CD4-positive, alpha-beta memory T cell (primary cell): ENCODE measurements at places on chromosomes 16 and 17. TPM values are rescaled to one million over a fixed set of nuclear protein-coding genes. Genes with fewer than 3 reads are reported as not detected.

GRCh38 chr17:34171245-34171818 is 83.8 kb upstream of the CCL2 start:
- H3K4me1 ChIP-seq = no peaks in the 10 kb centered on the region
- peak; percentile 22 for DNase-seq
- H3K27ac ChIP-seq = no peak overlapping the region
- no peak overlapping the region for H3K4me3 ChIP-seq
- H3K36me3 ChIP-seq = no peaks in the 10 kb centered on the region
- H3K27me3 ChIP-seq = no peaks in the 10 kb centered on the region

GRCh38 chr17:76547183-76547641 is 7.4 kb downstream of the PRCD start:
- H3K27me3 ChIP-seq = no peaks in the 10 kb centered on the region
- H3K4me1 ChIP-seq = peaks cover 7% of the 10 kb centered on the region
- no peak overlapping the region for H3K4me3 ChIP-seq
- no peak overlapping the region for H3K27ac ChIP-seq
- H3K36me3 ChIP-seq = no peaks in the 10 kb centered on the region

DNA sequence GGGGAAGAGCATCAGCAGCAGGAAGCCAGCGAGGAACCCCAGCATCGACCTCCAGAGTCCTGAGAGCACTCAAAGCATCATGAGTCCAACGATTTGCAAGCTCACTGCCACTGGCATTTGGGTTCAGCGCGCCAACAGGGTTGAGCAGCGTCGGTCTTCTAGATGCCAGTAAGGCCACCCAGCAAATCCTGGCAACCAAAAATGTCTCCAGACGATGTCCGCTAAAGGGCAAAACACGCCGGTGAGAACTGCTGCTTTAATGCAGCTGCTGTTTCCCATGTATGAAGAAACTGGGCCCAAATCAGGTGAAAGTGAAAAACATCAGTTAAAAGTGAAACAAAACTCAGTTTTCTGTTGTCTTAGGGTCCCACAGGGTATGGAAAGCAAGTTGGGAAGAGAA is 70.2 kb downstream of the ANKRD11 start:
- H3K27me3 ChIP-seq = no peaks in the 10 kb centered on the region
- H3K36me3 ChIP-seq = peaks cover 21% of the 10 kb centered on the region
- peaks cover 86% of the 10 kb centered on the region for H3K4me1 ChIP-seq
- H3K27ac ChIP-seq = no peak overlapping the region
- DNase-seq = no peak
- H3K4me3 ChIP-seq = no peak overlapping the region

GRCh38 chr17:5272322-5272721 is 9.8 kb upstream of the RABEP1 start:
- H3K4me1 ChIP-seq = no peaks in the 10 kb centered on the region
- H3K27ac ChIP-seq = no peak overlapping the region
- no peaks in the 10 kb centered on the region for H3K27me3 ChIP-seq
- H3K36me3 ChIP-seq = no peaks in the 10 kb centered on the region
- H3K4me3 ChIP-seq = no peak overlapping the region

GRCh38 chr17:21140911-21141310 is 14.1 kb downstream of the DHRS7B start:
- H3K27ac ChIP-seq = no peak overlapping the region
- H3K27me3 ChIP-seq = no peaks in the 10 kb centered on the region
- no peaks in the 10 kb centered on the region for H3K4me1 ChIP-seq
- no peak overlapping the region for H3K4me3 ChIP-seq
- H3K36me3 ChIP-seq = peaks cover 4% of the 10 kb centered on the region
- no peak for DNase-seq

DNA sequence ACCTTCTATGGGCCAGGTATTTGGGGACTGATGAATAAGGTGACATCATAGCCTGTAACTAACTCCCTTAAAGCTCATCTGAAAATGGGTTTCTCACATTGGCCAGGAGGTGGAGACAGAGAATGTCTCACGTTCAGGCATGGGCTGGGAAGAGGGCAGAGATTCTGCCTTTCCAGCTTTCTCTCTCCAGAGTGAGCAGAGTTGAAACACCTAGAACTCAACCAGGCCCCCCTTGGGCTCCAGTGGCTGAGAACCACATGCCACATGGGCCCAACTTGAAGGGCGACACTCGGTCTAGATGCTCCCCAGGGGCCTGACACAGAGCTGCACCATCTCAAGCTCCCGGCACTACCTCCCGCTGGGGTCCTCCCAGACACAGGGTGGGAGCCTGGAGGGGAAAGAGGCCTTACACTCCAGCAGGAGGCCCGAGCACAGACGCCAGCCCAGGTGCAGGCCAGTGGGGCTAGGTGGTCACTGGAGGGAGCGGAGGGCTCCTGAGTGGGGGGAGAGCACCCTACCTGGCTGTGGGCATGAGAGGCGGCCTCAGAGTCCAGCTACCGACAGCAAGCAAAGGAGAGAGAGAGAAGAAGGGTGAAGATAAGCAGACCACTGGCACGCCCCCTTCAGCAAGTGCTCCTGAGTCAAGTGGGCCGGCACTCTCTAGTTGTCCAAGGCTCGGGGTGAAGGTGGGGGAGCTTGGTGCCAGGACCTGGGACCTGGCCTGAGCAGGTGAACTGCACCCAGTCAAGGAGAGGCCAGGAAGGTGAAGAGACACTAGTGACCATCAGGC is 55.9 kb downstream of the MYO18A start:
- H3K36me3 ChIP-seq = peaks cover 53% of the 10 kb centered on the region
- DNase-seq = peak; percentile 52
- H3K4me1 ChIP-seq = peaks cover 7% of the 10 kb centered on the region
- no peak overlapping the region for H3K4me3 ChIP-seq
- no peak overlapping the region for H3K27ac ChIP-seq
- no peaks in the 10 kb centered on the region for H3K27me3 ChIP-seq

DNA sequence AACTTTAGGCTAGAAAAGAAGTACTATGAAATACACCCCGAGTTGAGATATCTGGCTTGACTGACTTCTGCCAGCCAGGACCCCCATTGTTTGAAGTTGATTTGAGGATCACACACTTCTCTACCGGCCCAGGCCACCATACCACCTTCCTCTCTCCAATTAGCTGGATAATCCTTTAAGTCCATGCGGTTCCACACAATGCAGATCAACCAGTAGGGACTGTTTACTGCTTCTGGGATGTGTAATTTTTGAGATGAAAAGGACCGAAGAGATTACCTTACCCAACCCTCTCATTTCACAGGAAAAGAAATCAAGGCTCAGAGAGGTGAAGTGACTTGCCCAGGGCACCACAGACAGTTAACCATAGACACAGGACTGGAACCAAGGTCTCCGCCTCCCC is 20.5 kb downstream of the ERN1 start:
- H3K4me1 ChIP-seq = peaks cover 65% of the 10 kb centered on the region
- no peaks in the 10 kb centered on the region for H3K27me3 ChIP-seq
- no peak overlapping the region for H3K4me3 ChIP-seq
- H3K36me3 ChIP-seq = no peaks in the 10 kb centered on the region
- DNase-seq = no peak

GRCh38 chr16:77212741-77213541 is 13.7 kb downstream of the SYCE1L start:
- H3K36me3 ChIP-seq = no peaks in the 10 kb centered on the region
- peak; percentile 75 for DNase-seq
- peak overlapping the region; percentile 66 for H3K4me3 ChIP-seq

DNA sequence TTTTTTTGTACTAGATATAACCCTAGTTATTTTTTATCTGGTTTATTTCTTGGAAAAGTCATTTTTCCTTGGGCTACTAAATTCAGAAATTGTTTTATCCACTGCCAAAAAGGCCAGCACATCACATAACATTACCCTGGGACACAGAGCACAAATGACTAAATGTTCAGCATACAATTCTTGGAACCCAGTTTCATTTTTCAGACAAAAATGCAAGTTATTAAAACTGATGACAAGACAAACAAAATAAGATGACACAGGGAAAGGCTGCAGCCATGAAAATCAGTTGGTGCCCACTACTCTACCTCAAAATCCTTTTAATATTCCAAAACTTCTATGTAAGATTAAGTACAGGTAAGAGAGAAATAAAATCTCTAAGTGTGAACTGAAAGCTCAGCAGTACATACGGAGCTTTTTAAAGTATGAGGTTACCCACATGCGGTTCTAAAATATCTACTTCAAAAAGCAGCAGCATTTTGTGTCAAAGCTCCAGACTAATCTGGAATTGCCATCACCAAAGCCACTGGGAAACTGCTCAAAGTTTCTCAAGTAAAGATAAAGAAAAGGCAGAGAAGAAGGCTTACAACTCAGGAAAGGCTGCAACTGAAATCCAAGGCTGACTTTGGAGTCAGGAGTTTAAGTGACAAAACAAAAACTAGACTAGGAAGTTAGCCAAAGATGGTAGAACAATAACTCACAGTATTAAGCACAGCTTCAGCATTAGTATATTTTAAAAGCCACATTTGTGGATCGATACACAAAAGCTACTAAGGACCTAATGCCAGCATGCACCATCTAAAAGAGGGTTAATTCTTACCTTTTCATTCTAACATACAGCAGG is 41.4 kb downstream of the AP1G1 start:
- H3K36me3 ChIP-seq = peaks cover 29% of the 10 kb centered on the region
- no peaks in the 10 kb centered on the region for H3K27me3 ChIP-seq
- no peak for DNase-seq
- H3K27ac ChIP-seq = no peak overlapping the region
- H3K4me1 ChIP-seq = no peaks in the 10 kb centered on the region

GRCh38 chr17:70251706-70252105 is 82.4 kb downstream of the KCNJ2 start:
- no peaks in the 10 kb centered on the region for H3K4me1 ChIP-seq
- no peak overlapping the region for H3K27ac ChIP-seq
- no peak overlapping the region for H3K4me3 ChIP-seq
- DNase-seq = no peak

GRCh38 chr16:82682767-82683166 is 56.0 kb downstream of the CDH13 start:
- no peaks in the 10 kb centered on the region for H3K4me1 ChIP-seq

GRCh38 chr17:73340093-73340596 is 28.3 kb upstream of the CDC42EP4 start:
- H3K4me3 ChIP-seq = no peak overlapping the region
- no peak overlapping the region for H3K27ac ChIP-seq
- no peaks in the 10 kb centered on the region for H3K4me1 ChIP-seq
- no peaks in the 10 kb centered on the region for H3K27me3 ChIP-seq

GRCh38 chr16:53022374-53022773 is 30.3 kb downstream of the CHD9NB start:
- no peak overlapping the region for H3K27ac ChIP-seq
- no peak overlapping the region for H3K4me3 ChIP-seq
- no peaks in the 10 kb centered on the region for H3K27me3 ChIP-seq
- H3K4me1 ChIP-seq = no peaks in the 10 kb centered on the region
- DNase-seq = no peak

GRCh38 chr16:53216798-53217197 is 162.0 kb downstream of the CHD9 start:
- no peaks in the 10 kb centered on the region for H3K27me3 ChIP-seq
- no peak overlapping the region for H3K27ac ChIP-seq
- no peaks in the 10 kb centered on the region for H3K4me1 ChIP-seq
- DNase-seq = no peak
- no peak overlapping the region for H3K4me3 ChIP-seq
- no peaks in the 10 kb centered on the region for H3K36me3 ChIP-seq

GRCh38 chr16:56517206-56517605 is 2.6 kb downstream of the BBS2 start:
- peaks cover 37% of the 10 kb centered on the region for H3K4me1 ChIP-seq
- no peak overlapping the region for H3K27ac ChIP-seq
- H3K4me3 ChIP-seq = no peak overlapping the region
- no peak for DNase-seq

DNA sequence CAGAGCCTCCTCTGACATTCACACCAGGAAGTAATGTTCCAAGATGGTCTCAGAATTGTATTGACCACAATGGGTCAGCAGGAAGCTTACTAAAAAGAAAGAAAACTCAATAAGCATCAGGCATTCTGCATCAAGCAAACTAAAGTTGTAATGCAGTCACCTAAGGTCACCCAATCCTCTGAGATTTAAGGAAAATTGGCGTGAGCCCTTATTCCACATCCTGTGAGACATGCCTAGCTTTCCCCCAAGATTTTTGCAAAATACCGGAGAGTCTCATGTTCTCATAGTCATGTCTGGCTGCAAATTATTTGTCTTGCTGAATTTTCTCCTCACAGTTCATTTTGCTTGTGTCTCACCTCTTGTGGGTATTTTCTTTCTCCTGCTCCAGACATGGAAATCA is 417.1 kb upstream of the SOX9 start:
- no peaks in the 10 kb centered on the region for H3K27me3 ChIP-seq
- no peak overlapping the region for H3K4me3 ChIP-seq
- no peak overlapping the region for H3K27ac ChIP-seq
- no peak for DNase-seq
- no peaks in the 10 kb centered on the region for H3K36me3 ChIP-seq

DNA sequence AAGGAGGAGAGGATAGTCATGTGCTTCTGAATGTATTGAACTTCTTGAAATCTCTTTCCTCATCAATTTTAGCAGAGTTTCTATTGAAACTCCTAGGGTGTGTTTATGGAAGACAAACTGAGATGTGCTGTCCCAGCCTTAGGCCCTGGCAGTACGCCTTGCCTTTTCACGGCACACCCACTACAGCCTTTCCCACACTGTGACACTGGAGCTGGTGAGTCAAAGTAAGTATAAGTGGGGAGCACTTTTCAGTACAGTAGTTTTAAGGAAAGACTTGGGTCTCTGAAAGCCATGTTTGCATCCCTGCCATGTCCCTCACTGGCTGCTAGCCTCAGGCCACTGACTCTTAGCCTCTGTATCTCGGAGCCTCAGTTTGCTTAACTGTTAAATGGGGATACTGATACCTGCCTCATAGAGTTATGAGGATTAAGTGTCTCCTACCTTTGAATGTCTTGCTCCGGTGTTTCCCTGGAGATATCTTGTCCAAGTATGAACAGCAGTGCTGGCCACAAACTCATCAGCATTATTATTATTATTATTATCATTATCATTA is 144.7 kb upstream of the CRHR1 start:
- no peak overlapping the region for H3K27ac ChIP-seq
- H3K4me1 ChIP-seq = no peaks in the 10 kb centered on the region
- H3K36me3 ChIP-seq = peaks cover 10% of the 10 kb centered on the region
- no peak for DNase-seq
- H3K4me3 ChIP-seq = no peak overlapping the region

- no peak for DNase-seq
- no peaks in the 10 kb centered on the region for H3K4me1 ChIP-seq
- H3K27me3 ChIP-seq = no peaks in the 10 kb centered on the region
- H3K27ac ChIP-seq = no peak overlapping the region
Observed at GRCh38 chr17:69654981-69655855, 240.7 kb downstream of the MAP2K6 start.

DNA sequence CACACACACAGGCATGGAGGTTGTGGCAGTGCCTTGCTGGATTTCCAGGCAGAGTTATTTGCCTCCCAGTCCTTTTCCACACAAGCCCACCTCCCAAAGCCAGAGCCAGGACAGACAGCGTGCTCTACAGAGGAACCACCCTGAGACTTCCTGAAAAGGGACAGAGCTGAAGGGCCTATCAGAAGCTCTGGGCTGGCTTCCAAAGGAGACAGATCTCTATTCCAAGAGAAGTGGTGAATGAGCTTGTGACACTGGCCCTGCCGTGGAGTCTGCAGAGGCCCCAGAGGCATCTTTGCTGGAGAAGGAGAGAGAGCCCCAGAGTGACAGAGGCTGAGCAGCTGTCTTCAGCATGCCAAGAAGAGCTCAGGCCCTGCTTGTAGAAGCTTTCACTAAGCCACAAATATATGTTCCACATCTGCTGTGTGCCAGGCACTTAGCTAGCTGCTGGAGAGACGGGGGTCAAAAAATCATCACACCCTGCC is 8.3 kb upstream of the LPCAT2 start:
- H3K36me3 ChIP-seq = no peaks in the 10 kb centered on the region
- no peak overlapping the region for H3K27ac ChIP-seq
- peaks cover 6% of the 10 kb centered on the region for H3K4me1 ChIP-seq
- H3K4me3 ChIP-seq = no peak overlapping the region

TMEM114 gene
- not detected for polyA plus RNA-seq

ZSCAN10 gene
- polyA plus RNA-seq = not detected

DNAH17 gene
- polyA plus RNA-seq = 1.0 TPM

MMP28 gene
- polyA plus RNA-seq = 0.23 TPM

TEX19 gene
- not detected for polyA plus RNA-seq

EIF3CL gene
- 33.1 TPM for polyA plus RNA-seq

CES5A gene
- polyA plus RNA-seq = not detected
